Heart right ventricle (tissue), 16 donors: ENCODE measurements at places on chromosomes 5 and 9. TPM values are rescaled to one million over a fixed set of nuclear protein-coding genes. Genes with fewer than 3 reads are reported as not detected.

Gene PCDHGB6
- 7.1 TPM for total RNA-seq

Gene SLC36A3
- not detected for total RNA-seq

Gene CDH6
- total RNA-seq, result 1.8 TPM

GRCh38 chr5:82738681-82739269, 338.4 kb downstream of the TMEM167A start:
- no peak overlapping the region for H3K4me3 ChIP-seq
- no peak overlapping the region for H3K27ac ChIP-seq
- no peaks in the 10 kb centered on the region for H3K4me1 ChIP-seq
- no peaks in the 10 kb centered on the region for H3K36me3 ChIP-seq

- no peak overlapping the region for H3K27ac ChIP-seq
- H3K27me3 ChIP-seq, result no peaks in the 10 kb centered on the region
- H3K4me3 ChIP-seq, result no peak overlapping the region
- no peak for DNase-seq
Observed at GRCh38 chr9:108081112-108081511, 591.5 kb upstream of the KLF4 start.

DNA sequence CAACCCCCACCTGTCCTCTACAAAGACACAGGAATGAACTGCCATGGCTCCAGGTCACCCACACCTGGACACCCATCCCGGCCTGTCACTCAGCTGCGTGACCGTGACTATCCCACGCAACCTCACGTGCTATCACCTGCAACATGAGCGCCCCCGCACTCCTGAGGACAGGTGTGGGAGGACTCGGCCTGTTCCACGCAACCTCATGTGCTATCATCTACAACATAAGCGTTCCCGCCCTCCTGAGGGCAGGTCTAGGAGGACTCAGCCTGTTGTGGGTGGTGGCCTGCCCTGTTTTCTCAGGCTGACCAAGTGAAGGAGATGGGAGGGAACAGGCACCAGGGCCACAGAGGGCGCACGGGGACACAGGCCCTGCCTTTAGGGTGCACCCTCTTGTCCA, 4.1 kb downstream of the QSOX2 start:
- H3K4me1 ChIP-seq, result peaks cover 32% of the 10 kb centered on the region
- no peak for DNase-seq
- H3K27ac ChIP-seq, result no peak overlapping the region
- H3K27me3 ChIP-seq, result no peaks in the 10 kb centered on the region
- H3K4me3 ChIP-seq, result no peak overlapping the region
- H3K36me3 ChIP-seq, result no peaks in the 10 kb centered on the region

GRCh38 chr9:106643211-106643930, 219.6 kb upstream of the ZNF462 start:
- no peaks in the 10 kb centered on the region for H3K4me1 ChIP-seq
- no peaks in the 10 kb centered on the region for H3K27me3 ChIP-seq
- no peak overlapping the region for H3K27ac ChIP-seq
- no peak overlapping the region for H3K4me3 ChIP-seq
- no peaks in the 10 kb centered on the region for H3K36me3 ChIP-seq

DNA sequence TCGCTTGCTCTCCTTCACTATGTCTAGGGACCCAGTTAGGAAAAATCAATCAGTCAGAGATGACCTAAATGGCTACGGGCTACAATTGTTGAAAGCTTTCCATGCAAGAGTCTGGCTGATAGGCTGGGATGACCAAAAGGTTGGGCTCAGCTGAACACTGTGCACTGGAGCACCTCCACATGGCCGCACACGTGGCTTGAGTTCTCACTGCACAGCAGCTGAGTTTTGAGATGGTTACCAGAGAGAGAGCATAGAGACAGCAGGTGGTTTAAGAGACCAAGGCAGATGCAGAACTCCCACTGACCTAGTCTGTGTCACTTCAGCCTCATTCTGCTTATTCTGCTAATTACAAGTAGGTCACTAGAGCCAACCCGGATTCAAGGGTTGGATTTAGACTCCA, 2354.8 kb upstream of the C9orf72 start:
- H3K27ac ChIP-seq, result no peak overlapping the region
- H3K27me3 ChIP-seq, result no peaks in the 10 kb centered on the region
- no peak overlapping the region for H3K4me3 ChIP-seq
